Pancreas (tissue), 10 donors: ENCODE measurements at places on chromosomes 13 and 19.

GRCh38 chr19:6073858-6074708, 36.2 kb downstream of the RFX2 start:
- DNase-seq = no peak

DNA sequence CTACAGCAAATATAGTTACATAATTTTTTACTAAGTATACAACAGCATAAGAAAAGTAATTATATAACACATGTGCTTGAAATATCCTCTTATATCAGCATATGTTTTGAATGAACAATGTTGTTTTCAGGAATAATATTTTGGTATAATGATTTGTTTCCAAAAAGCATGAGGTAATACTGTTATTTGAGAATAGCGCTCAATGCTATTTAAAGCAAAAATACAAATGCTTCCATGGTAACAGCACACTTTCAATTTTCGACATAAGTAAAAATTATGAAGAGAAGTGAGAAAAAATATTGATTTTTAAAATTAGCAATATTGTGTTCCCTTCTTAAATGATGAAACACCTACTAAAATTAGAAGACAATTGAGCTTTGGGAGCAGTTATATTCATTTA, 715.9 kb upstream of the ATXN8OS start:
- DNase-seq = no peak

DNA sequence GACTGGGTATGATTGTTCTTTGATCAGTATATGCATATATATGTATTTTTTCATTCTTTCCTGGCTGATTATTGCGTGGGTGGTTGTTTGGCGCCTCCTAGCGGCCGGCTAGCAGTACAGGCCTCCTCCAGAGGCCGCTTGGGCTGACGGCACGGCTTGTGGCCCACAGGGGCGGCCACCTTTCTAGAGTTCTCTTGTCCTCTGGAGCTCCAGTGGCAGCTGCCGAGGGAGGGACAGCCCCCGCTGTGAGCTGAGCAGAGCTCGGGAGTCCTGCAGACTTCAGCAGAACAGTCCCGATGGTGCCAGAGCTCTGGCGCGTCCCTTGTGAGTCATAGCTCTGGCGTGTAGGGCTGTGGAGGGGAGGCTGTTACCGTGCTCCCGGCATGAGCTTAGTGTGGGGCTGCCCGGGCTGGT, 22.5 kb upstream of the ZNF429 start:
- DNase-seq = peak; percentile 75

GRCh38 chr19:47691782-47692181, 21.4 kb upstream of the EHD2 start:
- DNase-seq = no peak

DNA sequence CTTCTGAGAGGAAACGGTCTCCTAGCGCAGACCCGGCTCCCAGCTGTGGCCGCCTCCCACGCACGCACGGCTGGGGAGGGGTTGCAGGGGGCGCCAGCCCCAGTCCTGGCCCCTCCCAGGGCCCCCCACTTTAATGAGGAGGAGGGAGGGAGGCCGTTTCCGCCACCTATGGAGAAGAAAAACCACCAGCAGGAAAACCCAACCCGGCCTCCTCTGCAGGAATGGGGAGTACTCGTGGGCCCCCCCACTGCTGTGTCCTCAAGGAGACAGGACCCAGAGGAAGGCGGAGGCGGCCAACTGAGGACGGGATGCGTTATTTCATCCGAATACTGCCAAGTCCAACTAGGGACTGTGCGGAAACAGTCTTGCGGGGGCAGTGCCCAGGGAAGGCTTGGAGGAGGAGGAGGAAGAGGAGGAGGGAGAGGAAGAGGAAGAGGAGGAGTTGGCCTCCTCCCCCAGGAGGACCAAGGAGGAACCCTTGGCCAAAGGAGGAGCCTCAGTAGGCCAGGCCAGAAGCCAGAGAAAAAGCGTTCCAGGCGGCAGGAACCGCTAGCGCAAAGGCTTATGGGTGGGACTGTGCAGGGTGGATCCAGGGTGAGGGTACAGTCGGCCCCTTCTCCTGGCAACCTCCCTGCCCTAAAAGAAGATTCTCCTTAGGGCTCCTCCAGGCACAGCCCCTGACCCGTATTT, 3.9 kb upstream of the SSBP4 start:
- DNase-seq = peak; percentile 64

DNA sequence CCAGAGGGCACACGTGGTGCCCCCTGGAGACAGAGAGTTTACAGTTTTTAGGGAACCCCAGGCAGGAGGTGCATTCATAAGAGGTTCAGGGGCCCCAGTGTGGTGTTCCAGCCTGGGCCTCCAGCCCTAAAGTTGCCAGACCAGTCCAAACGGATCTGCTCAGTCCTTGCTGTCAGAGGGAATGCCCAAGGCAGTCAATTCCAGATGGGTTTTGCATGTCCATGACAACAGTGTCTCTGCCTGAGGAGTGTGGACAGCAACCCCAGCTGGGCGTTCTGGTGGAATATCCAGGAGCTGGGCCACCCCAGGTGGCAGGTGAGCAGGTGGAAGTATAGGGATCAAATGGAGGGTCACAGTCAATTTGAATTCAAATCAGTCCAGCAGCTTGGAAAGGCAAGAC, 25.3 kb downstream of the FBXO27 start:
- DNase-seq = no peak

DNA sequence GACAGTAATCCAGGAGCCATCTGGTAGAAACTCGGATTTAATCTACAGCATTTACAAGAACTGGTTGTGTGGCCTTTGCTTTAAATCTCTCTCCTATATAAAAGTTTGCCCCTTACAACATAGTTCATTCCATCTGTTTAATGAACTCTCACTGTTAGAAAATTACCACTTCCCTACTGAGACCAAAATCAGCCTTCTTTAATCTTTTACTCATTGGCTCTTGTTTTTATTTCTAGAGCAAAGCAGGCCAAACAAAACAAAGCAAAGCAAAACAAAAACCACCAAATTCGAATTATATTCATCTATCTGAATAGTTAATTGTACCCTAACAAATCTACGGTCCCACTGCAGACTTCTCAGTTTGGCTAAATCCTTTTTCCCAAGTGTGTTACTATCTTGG, 127.0 kb downstream of the UGGT2 start:
- no peak for DNase-seq

GRCh38 chr13:109783815-109784589, 2.4 kb downstream of the IRS2 start:
- DNase-seq = peak; percentile 63

DNA sequence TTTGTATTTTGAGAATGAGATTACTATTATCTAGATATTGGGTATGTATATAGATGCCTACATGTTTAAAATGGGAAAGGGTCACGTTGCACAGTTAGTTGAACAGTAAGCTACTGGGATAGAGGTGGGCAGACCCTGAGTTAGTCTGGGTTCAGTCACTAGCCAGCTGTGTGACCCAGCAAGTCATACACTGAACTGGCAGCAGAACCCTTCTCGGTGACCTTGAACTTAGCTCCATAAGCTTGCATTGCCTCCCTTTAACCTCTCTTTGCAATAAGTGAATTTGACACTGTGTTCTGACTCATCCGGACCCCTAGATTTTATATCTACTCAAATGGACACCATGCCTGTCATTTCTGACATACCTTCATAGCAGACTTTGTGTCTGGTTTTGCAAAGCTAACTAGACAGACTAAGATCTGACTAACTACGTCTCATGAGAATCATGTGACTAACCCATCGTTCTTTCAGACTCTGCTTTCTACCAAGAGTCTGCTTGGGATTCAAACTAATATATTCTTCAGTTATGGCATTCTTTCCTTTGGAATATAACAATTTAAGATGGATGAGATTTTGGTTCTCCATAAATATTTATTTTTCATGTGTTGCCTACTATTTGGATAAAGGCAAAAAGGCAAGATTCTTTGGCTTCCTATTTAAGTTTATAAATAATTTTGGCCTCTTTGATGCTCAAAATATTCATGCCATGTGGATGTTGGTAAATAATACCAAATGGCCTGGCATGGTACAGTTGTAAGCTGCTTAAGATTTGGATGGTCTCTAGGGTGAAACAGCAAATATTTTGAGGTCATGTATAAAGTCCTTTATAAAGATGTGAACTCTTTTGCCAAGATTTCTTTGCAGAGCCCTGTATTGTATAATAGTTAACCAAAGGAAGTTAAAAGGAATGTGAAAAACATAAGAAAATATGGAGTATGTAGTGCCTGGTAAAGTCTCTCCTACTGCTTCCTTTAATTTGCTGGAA, 159.3 kb downstream of the ITGBL1 start:
- DNase-seq = no peak

- DNase-seq = no peak
Observed at GRCh38 chr13:51327961-51328360, 11.5 kb upstream of the SERPINE3 start.

DNA sequence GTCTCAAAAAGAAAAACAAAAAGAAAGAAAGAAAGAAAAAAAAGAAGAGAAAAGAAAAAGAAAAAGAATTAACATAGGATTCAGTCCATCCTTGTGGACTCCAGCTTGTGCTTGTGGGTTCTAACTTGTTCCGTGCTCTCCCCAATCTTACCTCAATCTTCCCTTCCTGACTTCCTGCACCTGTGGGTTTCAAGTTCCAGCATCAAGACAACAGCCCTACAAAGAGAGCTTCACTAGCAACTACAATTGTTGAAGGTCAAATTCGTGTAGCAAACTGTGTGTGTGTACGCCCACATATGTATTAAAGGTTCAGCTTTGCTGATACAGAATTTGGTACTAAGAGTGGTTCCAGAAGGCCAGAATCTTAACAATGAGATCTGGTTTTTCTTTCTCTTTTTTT, 25.3 kb downstream of the FXYD5 start:
- no peak for DNase-seq

GRCh38 chr19:14416817-14417231, 2.3 kb downstream of the DDX39A start:
- no peak for DNase-seq

- no peak for DNase-seq
Observed at GRCh38 chr13:39656325-39656677, 839 bp downstream of the COG6 start.

- no peak for DNase-seq
Observed at GRCh38 chr13:72151241-72151640, 284.2 kb upstream of the DACH1 start.

GRCh38 chr19:50893047-50893736, 18.0 kb downstream of the KLK4 start:
- no peak for DNase-seq

DNA sequence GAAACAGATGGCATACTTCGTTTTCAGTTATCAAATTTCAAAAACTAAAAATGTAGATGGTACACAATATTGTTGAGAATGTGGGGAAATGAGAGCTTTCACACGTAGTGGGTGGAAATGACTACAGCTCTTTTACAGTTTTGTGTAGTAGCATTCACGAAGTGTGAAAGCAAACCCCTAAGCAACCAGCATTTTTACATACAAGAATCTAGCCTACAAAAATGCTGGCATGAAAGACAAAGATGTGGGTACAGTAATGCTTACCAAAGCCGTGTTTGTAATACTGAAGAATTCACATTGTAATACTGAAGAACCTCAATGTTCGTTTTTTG, 6.3 kb upstream of the ZNF283 start:
- no peak for DNase-seq

DNA sequence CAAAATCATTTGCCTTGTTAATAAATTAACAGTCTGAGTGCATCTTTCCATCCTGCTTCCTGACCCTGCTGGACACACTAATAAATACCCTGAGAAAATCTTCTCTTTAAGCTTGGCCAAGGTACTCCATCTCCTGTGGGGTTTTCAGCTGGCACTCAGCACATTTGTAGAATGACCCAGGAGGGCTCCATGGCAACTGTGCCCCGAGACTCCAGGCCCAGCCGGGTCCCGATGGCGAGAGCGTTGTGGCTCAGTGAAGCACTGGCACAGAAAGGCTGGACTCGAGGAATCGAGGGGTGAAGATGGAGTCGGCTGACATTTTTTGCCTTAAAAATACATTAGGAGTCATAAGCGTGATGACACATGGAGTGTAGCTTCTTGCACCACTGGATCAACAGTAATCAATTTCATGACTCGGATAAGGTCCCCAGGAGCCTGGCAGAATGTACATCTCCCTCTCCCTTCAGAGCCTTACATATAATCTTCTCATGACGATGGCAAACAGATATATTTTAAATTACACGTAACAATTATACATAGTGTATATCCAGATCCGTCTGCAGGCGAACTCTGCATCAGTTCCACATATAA, 85.4 kb downstream of the SLC7A1 start:
- DNase-seq = no peak

DNA sequence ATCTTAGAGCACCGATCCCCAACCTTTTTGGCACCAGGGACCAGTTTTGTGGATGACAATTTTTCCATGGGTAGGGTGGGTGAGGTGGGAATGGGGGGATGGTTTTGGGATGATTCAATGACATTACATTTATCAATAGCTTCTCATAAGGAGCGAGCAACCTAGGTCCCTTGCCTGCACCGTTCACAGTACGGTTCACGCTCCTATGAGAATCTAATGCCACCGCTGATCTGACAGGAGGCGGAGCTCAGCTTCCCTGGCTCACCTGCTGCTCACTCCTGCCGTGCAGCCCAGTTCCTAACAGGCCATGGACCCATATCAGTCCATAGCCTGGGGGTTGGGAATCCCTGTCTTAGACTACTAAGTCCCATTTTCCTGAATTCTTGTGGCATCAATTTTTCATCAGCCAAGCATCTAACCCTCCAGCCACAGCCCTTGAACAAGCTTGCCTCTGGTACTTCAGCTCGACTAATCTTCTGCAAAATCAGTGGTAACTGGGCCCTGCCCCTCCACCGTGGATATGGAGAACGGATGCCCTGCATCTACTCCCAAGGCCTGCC, 37.0 kb upstream of the MAP3K10 start:
- DNase-seq = no peak

- DNase-seq = no peak
Observed at GRCh38 chr19:7720351-7720750, 11.6 kb downstream of the CLEC4G start.
